ENCODE measurements at places on chromosomes 5 and 9. TPM values are rescaled to one million over a fixed set of nuclear protein-coding genes. Genes with fewer than 3 reads are reported as not detected.

GRCh38 chr5:58491216-58491892 is at the start of gene GAPT:
Gene GAPT (plus strand): TSS chr5:58491435. CDS start chr5:58494537, 3,102 bp downstream.
- no peak for DNase-seq

Gene ADCY2
- not detected for total RNA-seq

DNA sequence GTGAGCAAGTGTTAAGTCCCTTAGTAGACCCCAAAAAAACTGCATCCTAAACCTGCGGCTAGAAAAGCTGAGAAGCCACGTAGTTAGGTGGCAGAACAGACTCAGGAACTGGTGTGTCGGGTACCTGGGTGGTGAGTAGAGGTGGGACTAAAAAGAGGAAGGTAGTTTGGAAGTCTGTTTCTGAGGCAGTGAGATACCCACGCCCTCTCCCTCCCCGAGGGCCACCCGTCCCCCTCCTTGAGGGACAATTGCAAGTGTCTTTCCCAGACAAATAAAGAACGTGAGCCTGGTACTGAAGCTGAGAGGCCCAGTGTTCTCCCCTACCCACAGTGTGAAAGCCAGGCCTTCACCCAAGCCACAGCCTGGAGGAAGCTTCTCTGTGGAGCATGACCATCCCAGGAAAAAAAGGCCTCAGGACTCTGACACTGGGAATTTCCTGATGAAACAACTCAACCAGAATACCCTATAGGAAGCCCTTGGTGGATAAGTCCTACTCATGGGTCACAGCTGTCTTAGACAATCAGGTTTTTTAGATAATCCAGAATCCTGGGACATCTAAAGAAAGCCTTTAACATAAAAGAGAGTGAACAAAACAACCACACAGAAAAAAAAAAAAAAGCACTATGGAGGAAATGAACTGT is 7.0 kb upstream of the CD74 start:
- DNase-seq = no peak

Gene WNK2
- total RNA-seq = not detected

- DNase-seq = no peak
Observed at GRCh38 chr9:90099262-90099963, 494.6 kb downstream of the GADD45G start.
